ENCODE measurements at places on chromosomes 16 and 17. TPM values are rescaled to one million over a fixed set of nuclear protein-coding genes. Genes with fewer than 3 reads are reported as not detected.

- H3K27me3 ChIP-seq, result no peaks in the 10 kb centered on the region
- H3K4me3 ChIP-seq, result no peak overlapping the region
- no peaks in the 10 kb centered on the region for H3K4me1 ChIP-seq
- H3K27ac ChIP-seq, result no peak overlapping the region
Observed at GRCh38 chr16:72901000-72901627, 146.8 kb downstream of the ZFHX3 start.

DNA sequence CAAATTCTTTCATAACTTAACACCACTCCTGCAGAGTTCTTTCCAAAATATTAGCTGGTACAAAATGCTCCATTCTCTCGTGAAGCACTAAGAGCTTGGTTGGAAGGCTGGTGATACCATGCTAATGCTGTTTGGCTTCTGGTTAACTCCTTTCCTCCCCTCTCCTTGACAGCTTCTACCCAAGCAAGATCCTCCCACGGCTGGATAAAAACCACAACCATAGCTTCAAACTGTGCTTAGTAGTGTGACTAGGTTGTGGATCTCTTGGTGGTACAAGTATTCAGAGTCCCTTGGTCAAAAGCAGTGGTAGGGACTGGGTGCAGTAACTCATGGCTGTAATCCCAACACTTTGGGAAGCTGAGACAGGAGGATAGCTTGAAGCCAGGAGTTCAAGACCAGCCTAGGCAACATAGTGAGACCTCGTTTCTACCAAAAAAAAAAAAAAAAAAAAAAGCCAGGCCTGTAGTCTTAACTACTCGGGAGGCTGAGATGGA is 2.3 kb downstream of the PHAF1 start:
- no peak overlapping the region for H3K4me3 ChIP-seq
- no peak for DNase-seq
- peak overlapping the region; percentile 84 for H3K27ac ChIP-seq
- no peaks in the 10 kb centered on the region for H3K36me3 ChIP-seq
- H3K27me3 ChIP-seq, result no peaks in the 10 kb centered on the region

Gene RASL10B
- 0.32 TPM for total RNA-seq

Gene SLC2A4
- total RNA-seq, result 0.17 TPM
